Memory B cell (primary cell): ENCODE measurements at places on chromosomes 4 and X.

DNA sequence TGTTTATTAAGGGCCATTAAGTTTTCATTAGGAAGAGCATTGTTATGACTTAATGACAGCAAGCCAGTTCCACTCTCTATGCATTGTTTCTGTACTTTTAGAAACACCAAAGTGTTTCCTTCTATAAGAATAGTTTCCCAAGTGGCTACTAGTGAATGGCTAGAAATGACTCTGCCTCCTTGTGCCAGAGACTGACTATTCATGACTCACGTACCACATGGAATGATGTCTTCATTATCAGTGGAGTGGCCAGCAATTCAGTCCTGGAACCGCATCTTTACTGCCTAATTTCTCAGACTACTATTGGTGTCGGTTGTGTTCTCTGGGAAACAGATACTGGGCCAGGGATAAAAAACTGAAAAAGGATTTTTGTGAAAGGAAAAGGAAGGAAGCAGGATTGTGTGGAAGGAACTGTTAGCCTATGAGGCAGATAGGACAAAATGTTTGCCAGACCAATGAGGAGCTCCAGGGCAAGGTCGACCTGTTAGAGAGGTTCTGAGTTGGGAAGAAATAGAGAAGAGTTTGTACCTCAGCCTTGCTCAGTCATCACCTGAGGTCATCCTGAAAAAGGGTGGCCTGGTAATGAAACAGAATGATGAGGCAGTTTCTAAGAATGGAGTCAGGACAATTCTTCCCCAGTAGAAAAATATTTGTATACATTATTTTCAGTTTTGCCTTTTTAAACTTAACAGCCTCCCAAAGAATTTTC is 218.6 kb downstream of the SPCS3 start:
- H3K27me3 ChIP-seq = no peaks in the 10 kb centered on the region
- H3K4me3 ChIP-seq = no peak overlapping the region
- DNase-seq = no peak
- H3K27ac ChIP-seq = no peak overlapping the region
- H3K4me1 ChIP-seq = no peaks in the 10 kb centered on the region

DNA sequence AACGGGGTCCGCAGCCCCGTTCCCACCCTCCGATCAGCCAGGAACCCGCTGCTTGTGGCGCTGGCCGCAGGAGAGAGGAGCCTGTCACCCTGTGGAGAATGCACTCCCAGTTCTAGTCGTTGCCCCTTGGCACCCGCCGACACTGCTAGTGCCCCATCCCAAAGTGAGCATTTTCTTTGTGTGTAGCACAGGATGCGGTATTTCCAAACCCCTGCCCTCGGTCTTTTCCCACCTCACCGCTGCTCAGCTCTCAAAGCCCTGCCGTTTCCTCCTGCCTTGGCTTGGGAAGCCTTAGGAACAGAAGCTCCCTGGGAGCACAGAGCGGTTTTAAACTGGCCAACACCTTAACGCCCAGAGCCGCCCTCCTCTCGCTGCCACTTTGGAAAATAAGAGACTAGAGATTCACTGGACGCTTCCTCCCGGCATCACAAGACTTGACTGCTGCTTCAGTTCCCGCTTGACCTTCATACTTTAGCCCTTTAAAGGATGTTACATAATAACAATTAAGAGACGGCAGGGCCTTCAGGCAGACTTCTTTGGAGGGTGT is 772 bp downstream of the CYP4V2 start:
- no peaks in the 10 kb centered on the region for H3K27me3 ChIP-seq
- peak overlapping the region; percentile 97 for H3K4me3 ChIP-seq
- peaks cover 15% of the 10 kb centered on the region for H3K4me1 ChIP-seq
- H3K27ac ChIP-seq = peak overlapping the region; percentile 91
- DNase-seq = no peak
- peaks cover 10% of the 10 kb centered on the region for H3K36me3 ChIP-seq

- H3K27ac ChIP-seq = no peak overlapping the region
- H3K36me3 ChIP-seq = no peaks in the 10 kb centered on the region
- no peak overlapping the region for H3K4me3 ChIP-seq
- no peak for DNase-seq
These were observed 417.4 kb downstream of the SPOCK3 start for GRCh38 chr4:166816890-166817289.

GRCh38 chr4:148112231-148112982 is 329.8 kb downstream of the NR3C2 start:
- H3K36me3 ChIP-seq = peaks cover 43% of the 10 kb centered on the region
- no peaks in the 10 kb centered on the region for H3K27me3 ChIP-seq
- DNase-seq = no peak
- H3K4me1 ChIP-seq = no peaks in the 10 kb centered on the region
- no peak overlapping the region for H3K27ac ChIP-seq

DNA sequence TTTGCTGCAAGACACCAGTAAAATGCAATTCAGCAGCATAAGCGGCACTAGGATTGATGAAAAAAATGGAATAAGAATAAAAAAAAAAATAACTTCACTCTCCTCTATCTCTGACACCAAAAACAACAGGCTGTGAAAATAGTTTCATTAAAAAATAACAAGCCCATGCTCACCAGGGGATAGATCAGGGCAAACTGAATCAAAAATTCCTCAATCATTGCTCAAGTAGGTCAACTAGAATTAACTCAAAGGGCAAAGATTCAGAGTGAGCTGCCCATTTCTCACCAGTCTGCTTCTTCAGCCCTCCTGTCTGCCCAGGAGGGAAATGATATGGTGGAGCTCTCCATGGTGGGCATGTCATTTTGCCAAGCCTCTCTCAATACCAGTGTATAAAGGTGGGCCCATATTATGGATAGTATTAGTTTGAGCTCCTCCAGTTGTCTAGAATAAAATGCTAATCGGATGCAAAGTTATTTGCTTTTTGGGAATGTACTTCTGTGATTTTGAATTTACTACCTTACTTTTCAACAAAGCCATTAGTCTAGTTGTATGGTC is 153.9 kb downstream of the UNC5C start:
- DNase-seq = no peak
- no peaks in the 10 kb centered on the region for H3K27me3 ChIP-seq
- no peak overlapping the region for H3K27ac ChIP-seq
- H3K4me1 ChIP-seq = no peaks in the 10 kb centered on the region
- H3K4me3 ChIP-seq = no peak overlapping the region

GRCh38 chrX:131394384-131394783 is 105.3 kb upstream of the IGSF1 start:
- no peak for DNase-seq
- H3K4me3 ChIP-seq = no peak overlapping the region
- no peak overlapping the region for H3K27ac ChIP-seq
- H3K27me3 ChIP-seq = no peaks in the 10 kb centered on the region

DNA sequence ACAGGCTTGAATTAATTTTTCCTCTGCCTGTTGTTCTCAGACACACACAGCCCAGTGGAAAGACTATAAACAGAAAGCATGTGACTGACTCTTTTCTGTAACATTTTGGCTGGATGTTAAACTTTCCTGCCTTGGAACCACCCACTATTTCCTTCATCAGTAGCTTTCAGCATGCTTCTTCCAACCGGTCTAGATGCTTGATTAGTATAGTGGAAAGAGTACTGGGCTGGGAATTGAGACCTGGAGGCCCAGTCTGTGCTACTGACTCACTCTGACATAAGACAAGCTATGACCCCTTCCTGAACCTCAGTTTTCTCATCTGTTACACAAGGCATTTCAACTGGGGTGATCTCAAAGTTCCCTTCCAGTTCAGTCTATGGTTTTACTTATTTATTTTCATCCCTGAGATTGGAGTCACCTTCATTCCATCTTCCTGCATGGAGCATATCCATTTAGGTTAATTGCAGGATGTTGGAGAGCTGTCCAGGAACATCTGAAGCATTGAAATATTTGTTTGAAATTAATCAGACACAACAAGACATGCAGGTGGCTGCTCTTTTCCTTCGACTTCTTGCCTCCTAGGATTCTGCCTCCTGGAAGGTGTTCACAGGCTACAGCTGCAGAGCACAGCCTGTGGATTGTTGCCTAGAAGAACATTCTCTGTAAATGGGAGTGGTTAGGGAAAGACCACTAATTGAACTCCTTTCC is 173.4 kb downstream of the RTL9 start:
- DNase-seq = no peak
- H3K4me1 ChIP-seq = no peaks in the 10 kb centered on the region
- H3K27ac ChIP-seq = no peak overlapping the region
- no peak overlapping the region for H3K4me3 ChIP-seq

GRCh38 chr4:18980516-18981233 is 959.1 kb upstream of the LCORL start:
- H3K4me3 ChIP-seq = peak overlapping the region; percentile 4
- no peaks in the 10 kb centered on the region for H3K27me3 ChIP-seq
- DNase-seq = peak; percentile 11
- H3K27ac ChIP-seq = peak overlapping the region; percentile 79
- H3K36me3 ChIP-seq = no peaks in the 10 kb centered on the region

- no peak overlapping the region for H3K4me3 ChIP-seq
- H3K36me3 ChIP-seq = no peaks in the 10 kb centered on the region
- no peak overlapping the region for H3K27ac ChIP-seq
- no peaks in the 10 kb centered on the region for H3K4me1 ChIP-seq
- H3K27me3 ChIP-seq = no peaks in the 10 kb centered on the region
These were observed 210.8 kb upstream of the IRS4 start for GRCh38 chrX:108947205-108947604.

GRCh38 chr4:91256751-91257150 is 1047.0 kb upstream of the GRID2 start:
- H3K27ac ChIP-seq = no peak overlapping the region
- no peaks in the 10 kb centered on the region for H3K4me1 ChIP-seq
- no peak for DNase-seq

GRCh38 chr4:107740381-107740780 is 20.3 kb upstream of the PAPSS1 start:
- no peak overlapping the region for H3K4me3 ChIP-seq
- DNase-seq = no peak
- no peaks in the 10 kb centered on the region for H3K4me1 ChIP-seq
- H3K36me3 ChIP-seq = no peaks in the 10 kb centered on the region
- H3K27me3 ChIP-seq = peaks cover 2% of the 10 kb centered on the region

DNA sequence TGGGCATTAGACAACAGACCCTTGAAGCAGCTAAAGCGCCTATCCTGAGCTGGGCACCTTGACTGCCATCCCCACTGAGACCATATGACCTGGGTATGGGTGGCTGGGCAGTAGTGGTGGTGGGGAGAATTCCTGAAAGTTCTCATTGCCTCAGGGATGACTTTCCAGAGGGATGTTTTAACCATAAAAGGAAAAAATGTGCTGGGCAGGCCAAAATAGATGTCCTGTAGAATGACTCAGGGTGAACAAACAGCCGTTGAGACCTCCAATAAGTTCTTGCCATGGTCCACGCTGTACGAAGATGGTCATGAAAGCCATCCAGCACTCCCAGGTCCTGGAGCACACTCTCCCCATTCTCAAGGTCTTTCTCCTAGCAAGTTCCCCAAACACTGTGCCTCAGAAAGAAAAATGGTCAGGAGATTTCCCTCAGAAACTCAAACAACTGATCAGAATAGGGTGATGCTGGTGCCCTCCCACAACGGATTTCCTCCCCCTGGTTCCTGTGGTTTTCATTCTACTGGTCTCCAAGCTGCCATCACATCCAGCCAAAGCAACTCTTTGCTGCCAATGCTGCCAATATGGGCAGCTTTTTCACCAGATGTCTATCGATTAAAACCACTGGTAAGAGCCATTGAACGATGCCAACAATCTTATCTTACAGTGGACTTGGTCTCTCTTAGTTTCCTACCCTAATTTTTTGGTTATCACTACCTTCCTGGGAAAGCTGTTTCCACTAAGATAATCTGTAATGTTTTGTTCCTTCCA is 11.2 kb downstream of the CDKN2AIP start:
- no peak for DNase-seq
- peaks cover 3% of the 10 kb centered on the region for H3K4me1 ChIP-seq
- H3K4me3 ChIP-seq = no peak overlapping the region
- no peak overlapping the region for H3K27ac ChIP-seq

- no peak for DNase-seq
- no peaks in the 10 kb centered on the region for H3K27me3 ChIP-seq
- H3K4me3 ChIP-seq = peak overlapping the region; percentile 98
- peak overlapping the region; percentile 91 for H3K27ac ChIP-seq
- no peaks in the 10 kb centered on the region for H3K36me3 ChIP-seq
These were observed 799 bp upstream of the AIFM1 start for GRCh38 chrX:130166503-130166777.

GRCh38 chrX:29113221-29113620 is 526.0 kb downstream of the IL1RAPL1 start:
- H3K4me1 ChIP-seq = no peaks in the 10 kb centered on the region
- H3K4me3 ChIP-seq = no peak overlapping the region
- no peaks in the 10 kb centered on the region for H3K27me3 ChIP-seq
- H3K36me3 ChIP-seq = no peaks in the 10 kb centered on the region

DNA sequence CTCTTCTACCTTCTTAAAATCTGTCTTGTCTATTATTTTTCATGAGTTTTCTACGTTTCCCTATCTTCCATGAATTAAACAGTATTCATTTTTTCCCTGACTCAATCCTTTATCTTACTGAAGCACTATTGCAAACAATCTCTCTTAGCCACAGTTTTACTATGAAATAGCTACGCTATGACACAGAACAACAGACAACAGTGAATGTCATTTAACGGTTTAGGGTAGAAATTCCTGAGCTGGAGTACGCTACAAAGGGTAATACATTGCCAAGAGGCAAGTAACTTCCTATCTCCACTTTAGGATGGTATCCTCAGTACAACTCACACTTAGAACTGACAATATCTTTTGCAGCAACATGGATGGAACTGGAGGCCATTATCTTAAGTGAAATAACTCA is 552.6 kb downstream of the INPP4B start:
- no peak overlapping the region for H3K27ac ChIP-seq
- H3K27me3 ChIP-seq = no peaks in the 10 kb centered on the region
- no peak overlapping the region for H3K4me3 ChIP-seq
- DNase-seq = no peak
- H3K36me3 ChIP-seq = no peaks in the 10 kb centered on the region

GRCh38 chrX:101219864-101220346 is 319 bp downstream of the DRP2 start:
- H3K36me3 ChIP-seq = no peaks in the 10 kb centered on the region
- no peak overlapping the region for H3K4me3 ChIP-seq
- H3K4me1 ChIP-seq = peaks cover 3% of the 10 kb centered on the region
- H3K27ac ChIP-seq = no peak overlapping the region
- peaks cover 2% of the 10 kb centered on the region for H3K27me3 ChIP-seq
- DNase-seq = no peak

GRCh38 chr4:85789241-85789640 is 314.3 kb downstream of the ARHGAP24 start:
- no peak overlapping the region for H3K27ac ChIP-seq
- peaks cover 4% of the 10 kb centered on the region for H3K36me3 ChIP-seq
- H3K27me3 ChIP-seq = no peaks in the 10 kb centered on the region
- H3K4me1 ChIP-seq = peaks cover 33% of the 10 kb centered on the region
- no peak for DNase-seq

DNA sequence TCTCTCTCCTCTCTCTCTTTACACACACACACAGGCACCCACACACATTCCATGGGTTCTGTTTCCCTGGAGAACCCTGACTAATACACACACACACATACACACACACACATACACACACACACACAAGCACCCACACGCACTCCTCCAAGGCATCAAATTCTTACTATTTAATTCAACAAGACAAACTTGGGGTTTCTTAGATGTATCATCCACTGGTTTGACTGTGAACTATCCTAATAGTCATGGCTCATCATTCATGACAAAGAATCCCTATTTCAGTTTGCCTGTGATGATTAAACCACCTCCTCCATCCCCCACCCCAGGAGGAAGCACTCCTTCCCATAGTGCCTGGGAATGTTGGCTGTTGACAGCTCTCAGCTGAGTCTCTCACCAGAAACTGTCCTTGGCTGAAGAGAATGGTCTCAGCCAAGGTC is 98.2 kb downstream of the USP46 start:
- no peak overlapping the region for H3K4me3 ChIP-seq
- no peaks in the 10 kb centered on the region for H3K36me3 ChIP-seq
- peaks cover 17% of the 10 kb centered on the region for H3K27me3 ChIP-seq
- peaks cover 4% of the 10 kb centered on the region for H3K4me1 ChIP-seq
- H3K27ac ChIP-seq = no peak overlapping the region
